Cerebellum (tissue), 4 donors: ENCODE measurements at places on chromosomes 1 and 21. TPM values are rescaled to one million over a fixed set of nuclear protein-coding genes. Genes with fewer than 3 reads are reported as not detected.

- no peak for DNase-seq
Observed at GRCh38 chr1:212692774-212693644, 6.6 kb downstream of the BATF3 start.

GRCh38 chr1:230317823-230318819 lies 108.0 kb downstream of the PGBD5 start:
- DNase-seq: no peak

KCNK2 gene
- total RNA-seq: 21.9 TPM

RSPO1 gene
- 1.6 TPM for total RNA-seq

DNA sequence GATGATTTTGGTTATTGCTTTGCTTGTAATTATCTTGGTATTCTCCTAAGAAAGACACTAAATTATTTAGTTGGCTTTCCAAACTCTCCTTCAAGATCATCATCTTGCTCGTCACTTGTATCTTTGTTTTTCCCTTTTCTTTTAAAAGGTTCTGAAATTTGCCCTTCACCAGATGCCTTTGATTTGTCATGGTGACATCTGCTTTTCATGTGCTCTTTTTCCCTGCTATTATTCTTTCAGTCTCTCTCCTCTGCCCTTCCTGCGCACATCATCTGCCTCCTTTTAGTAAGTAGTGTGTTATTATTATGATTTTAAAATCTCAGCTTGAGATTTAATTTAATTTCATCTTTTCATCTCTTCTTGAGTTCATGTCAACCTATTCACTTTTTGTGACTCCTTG lies 92.1 kb downstream of the BACH1 start:
- DNase-seq: no peak

DNA sequence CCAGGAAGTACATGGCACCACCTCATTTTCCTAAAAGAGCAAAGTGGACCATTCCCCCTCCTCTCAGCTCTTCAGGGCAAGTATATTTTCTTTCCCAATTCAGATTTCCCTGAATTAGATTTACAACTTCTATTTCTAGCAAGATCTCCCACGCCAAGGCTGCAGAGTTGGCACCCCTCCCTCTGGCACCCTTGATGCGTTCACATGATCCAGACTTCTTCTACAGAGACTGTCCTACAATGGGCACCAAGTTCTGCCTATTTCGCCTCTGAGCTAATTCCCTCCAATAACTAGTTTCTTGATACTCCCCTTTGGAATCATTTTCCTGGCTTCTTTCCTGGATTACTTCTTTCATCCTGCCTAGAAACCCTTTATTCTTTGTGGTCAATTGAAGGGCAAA lies 122.0 kb downstream of the CDC7 start:
- DNase-seq: peak; percentile 4
